ENCODE measurements at places on chromosomes 2 and 18.

DNA sequence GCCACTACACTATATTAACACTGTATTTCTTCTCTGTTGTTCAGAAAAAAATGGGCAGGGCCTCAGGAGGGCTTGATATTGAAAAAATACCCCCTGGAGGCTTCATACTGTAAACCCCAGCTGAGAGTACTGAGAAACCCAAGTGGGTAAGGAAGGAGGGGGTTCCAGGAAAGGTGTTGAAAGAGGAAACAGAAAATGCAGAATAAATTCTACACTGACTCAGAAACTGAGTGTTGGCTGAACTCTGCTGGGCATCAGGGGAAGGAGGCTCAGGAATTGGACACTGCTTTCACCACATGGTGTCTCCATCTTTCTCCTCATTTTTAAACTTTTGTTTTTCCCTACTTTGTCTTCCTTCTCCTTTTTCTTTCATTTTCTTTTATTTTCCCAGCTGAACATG, 253.7 kb downstream of the DYM start:
- peak; percentile 35 for DNase-seq

DNA sequence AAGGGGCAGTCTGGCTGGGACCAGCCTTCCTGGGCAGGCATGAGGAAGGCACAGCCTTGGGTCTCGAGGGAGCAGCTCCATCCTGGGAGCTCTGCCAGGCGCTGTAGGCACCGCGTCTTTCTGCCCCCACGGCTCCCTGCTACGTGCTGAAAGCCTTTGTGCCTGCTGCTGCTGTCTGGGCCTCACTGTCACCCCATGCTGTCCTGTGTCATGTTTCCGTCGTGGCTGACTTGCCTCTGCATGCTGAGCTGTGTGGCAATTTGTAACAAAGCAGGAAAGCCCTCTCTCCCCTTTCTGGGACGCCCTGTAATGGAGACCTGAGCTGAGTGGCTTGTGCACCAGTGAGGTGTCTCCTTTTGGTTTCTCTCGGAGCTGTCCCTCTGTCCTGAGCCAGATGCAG, 152.5 kb downstream of the TSN start:
- no peak for DNase-seq

DNA sequence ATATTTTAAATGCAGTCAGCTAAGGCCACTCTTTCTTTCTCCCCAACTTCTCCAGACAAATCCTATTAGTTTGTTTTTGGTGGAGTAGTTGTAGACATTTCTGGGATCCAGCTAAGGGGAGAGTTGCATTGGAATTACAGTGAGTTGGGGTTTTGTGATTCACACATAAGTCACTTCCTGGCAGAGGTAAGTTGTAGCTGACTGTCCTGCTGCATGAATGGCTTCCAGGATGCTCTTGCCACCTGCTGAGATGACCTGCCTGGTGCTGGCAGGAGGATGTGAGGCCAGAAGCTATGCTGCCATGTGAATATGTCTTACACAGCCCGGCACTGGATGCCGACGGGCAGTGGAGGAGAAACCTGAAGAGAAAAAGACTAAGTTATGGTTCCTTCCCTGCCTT, 243.7 kb downstream of the TDRD15 start:
- no peak for DNase-seq

DNA sequence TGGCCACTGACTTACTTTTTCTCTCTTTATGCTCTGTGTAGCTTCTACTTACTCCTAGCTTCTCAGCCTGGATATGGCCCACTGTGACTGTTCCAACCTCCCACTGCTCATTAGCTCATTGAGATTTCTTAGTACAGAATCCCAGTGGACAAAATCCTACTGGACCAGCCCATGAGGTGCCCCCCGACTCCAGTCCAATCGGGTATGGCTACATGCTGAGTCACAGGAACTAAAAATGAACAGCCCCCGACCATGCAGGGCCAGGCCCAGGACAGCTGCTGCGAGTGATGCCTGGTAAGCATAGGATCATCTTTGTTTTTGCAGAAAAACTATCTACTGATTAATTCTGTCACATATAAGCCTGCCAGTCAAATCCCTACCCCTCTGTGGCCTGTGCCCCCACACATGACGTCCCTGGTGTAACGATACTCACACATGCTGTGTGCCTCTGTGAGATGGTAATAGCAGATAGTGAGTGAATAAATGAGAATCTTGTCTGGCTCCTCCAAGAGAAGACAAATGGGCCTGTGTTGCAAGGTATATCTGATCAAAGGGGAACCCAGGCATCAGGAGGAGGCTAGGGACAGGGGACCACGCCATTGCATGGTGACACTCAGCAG, 85.9 kb upstream of the KLF7 start:
- no peak for DNase-seq

DNA sequence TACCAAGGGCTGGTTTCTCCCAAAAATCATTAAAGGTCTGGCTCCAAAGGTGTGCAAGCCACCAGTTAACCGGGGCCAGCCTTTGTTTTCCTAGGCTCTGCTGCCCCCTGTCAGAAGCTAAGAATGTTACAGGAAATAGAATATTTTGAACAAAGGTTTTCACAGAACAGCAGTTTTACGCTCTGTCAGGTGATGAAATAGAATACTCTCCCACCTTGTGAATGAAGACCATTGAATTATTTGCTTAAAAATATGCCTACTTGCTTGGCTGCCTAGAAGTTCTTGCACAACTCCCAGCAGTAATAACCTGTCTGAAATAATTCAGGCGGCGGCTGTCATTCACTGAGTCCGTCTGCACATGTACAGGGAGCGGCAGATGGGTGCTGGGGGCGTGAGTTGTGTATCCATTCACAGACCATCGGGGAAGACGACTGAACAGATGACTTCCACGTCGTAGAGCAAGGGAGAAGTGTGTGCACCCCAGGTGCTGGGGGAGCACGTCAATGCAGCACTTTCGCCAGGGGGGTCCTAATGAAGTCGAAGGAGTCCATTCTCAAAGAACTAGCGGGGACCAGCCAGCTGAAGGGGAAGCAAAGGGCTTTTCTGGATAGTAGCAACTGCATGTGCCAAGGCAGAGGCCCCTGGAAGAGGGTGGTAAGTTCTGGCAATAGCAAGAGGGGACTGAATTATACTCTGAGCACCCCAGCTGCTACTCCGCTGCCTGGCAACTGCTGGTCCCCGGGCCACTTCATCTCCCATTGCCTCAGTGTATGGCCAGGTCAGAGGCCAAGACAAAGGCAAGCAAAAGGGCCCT, 56.1 kb downstream of the SF3B1 start:
- peak; percentile 59 for DNase-seq

GRCh38 chr2:170943596-170943995, 14.5 kb downstream of the GORASP2 start:
- no peak for DNase-seq

DNA sequence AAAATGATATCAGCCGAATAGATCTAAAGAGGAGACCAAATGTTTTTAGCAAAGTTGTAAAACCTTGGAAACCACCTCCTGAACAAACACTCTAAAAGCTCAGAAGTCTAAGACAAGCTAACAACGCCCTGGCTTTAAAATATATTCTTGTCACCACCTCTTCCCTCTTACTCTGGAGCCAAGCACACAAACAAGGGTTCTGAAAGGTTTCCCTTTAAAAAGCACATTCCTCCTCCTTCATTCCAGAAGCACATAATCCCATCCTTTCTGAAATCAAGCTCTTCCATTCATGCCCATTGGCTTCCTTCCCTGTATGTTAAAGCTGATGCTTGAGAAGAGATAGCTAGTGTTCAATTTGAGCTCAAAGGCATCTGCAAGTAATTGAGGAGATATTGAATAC, 382.0 kb downstream of the LNPK start:
- DNase-seq, result no peak

DNA sequence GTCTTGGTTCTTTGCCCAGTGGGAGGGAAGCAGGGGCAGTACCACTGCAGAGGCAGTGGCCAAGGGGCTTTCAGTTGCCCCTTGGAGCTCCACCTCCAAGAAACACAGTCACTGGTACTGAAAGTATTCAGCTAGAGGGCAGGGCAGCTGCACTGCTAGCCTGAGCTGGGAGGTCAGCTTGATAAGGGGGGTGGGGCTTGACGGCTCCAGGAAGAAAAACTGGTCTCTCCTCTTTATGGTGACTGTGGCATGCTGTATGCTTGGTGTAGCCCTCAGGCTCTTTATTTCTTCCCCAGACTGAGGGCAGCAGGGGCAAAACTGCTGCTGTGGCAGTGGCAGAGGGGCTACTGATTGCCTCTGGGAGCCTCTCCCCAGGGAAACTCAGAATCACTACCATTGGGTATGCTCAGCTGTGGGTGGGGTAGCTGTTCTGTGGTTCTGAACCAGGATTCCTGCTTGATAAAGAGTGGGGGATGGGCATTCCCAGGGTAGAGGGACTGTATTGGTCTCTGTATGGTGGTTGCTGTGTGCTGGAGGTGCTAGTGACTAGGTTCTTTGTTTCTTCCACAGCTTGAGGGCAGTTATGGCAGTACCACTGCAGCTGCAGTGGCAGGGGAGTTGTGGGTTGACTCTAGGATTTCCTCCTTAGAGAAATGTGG, 134.6 kb upstream of the SCN7A start:
- DNase-seq, result no peak

GRCh38 chr2:25608718-25609117, 64.7 kb downstream of the DTNB start:
- no peak for DNase-seq

GRCh38 chr18:73920033-73920432, 227.6 kb downstream of the FBXO15 start:
- DNase-seq, result no peak

DNA sequence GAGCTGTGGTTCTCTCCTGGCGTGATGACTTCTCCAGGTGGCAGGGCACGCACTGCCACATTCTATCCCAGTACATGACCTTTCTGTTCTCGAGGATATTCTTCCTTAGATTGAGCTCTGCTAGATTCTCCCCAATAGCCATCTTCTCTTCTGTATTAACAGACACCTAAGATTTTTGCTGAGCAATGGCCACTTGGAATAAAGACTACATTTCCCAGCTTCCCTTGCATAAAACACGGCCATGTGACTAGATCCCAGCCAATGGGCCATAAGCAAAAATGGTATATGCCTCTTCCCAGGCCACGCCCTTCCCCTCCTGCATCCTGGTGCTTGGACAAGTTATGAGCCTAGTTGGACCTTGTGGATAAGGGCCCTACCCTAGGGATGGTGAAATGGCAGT, 82.1 kb downstream of the EIF2AK3 start:
- DNase-seq, result peak; percentile 63

DNA sequence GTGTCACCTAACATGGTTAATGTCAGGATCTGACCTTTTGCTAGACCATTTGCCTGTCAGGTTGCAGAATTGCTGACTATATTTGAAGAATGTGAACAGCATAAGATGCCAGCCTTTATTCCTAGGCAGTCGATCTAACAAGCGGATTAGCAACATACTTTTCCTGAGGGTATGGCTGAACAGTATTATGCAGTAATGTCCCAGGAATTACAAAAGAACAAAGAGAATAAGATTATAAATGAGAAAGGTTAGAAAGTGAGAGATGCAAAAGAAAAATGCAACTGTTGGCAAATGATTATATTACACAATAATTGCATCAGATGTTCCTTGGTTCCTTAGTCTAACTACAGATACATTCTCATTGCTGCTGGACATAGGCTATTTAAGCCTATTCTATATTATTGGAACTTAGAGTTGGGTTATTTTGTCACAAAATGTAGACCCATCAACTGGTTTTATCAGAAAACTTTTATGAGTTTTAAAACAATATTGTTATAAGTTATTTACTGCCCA, 647.1 kb upstream of the CRIM1 start:
- no peak for DNase-seq

GRCh38 chr2:25899404-25899970, 21.2 kb upstream of the ASXL2 start:
- peak; percentile 21 for DNase-seq

- DNase-seq, result no peak
Observed at GRCh38 chr2:165011199-165011598, 55.9 kb upstream of the SLC38A11 start.

DNA sequence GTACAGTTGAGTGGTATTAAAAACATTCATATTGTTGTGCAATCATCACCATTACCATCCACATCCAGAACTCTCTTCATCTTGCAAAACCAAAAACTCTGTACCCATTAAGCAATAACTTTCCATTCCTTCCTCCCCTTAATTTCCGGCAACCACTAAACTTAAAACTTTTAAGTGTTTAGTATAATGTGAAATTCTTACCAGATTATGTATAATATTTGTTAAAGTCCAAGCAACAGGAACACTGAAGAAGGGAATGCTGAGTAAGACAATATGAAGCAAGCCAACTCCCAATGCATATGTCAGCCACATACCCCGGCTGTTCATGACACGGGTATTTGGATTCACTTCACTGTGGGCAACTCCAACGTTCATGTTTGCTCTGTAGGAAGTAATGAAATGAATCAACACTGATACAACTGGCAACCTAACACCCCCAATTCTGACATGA, 1.9 kb downstream of the ORMDL1 start:
- peak; percentile 50 for DNase-seq

GRCh38 chr2:143477714-143478443, 348.7 kb downstream of the ARHGAP15 start:
- DNase-seq, result no peak

DNA sequence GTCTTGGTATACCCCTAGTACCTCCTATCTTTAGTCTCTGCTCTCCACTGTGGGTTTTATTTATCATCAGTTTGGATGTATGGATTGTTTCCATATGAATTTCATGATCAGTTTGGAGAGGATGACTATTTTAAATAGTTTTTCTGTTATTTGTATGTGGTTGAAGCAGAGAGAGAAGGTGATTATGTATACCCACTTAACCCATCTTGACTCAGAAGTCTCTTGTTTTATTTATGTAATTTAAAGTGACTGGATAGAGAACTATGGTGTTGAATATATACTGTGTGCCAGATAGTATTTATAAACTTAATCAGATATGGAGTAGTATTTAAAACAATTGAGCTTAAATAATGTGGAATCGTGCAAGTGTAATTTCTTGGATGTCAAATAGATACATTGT, 39.9 kb downstream of the SMAD4 start:
- no peak for DNase-seq

DNA sequence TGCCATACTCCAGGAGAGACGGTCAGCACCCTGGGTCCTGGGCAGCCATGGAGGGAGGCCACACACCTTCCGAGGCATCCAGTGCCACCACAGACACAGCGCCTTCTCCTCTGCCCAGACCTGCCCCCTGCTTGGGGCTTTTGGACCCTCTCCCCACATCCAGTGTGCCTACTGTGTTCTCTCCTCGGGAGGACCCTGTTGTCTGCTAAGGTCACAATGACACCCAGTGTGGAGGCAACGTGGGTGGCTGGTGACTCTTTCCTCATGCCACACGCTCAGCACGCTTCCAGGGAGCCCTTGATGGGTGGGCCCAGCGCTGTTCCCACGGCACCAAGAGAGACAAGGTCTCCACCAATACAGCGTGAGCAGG, 251.9 kb downstream of the EIPR1 start:
- DNase-seq, result no peak

DNA sequence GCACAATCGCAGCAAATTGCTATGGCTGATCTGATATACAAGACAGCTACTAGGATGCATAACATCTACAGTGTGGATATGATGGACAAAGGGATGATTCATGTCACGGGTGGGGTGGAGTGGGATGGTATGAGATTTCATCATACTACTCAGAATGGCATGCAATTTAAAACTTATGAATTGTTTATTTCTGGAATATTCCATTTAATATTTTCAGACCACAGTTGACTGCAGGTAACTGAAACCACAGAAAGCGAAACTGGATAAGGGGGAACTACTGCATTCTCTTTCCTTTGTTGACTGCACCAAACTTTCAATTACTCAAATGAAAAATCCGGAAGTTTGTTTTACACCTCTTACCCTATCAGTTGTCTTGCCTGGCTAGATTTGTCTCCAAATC, 94.4 kb upstream of the NEUROD1 start:
- peak; percentile 67 for DNase-seq
